ENCODE measurements at places on chromosomes 7 and 10. TPM values are rescaled to one million over a fixed set of nuclear protein-coding genes. Genes with fewer than 3 reads are reported as not detected.
A peak's percentile ranks its signal among the peaks of the same experiment; 100 is the strongest.

DNA sequence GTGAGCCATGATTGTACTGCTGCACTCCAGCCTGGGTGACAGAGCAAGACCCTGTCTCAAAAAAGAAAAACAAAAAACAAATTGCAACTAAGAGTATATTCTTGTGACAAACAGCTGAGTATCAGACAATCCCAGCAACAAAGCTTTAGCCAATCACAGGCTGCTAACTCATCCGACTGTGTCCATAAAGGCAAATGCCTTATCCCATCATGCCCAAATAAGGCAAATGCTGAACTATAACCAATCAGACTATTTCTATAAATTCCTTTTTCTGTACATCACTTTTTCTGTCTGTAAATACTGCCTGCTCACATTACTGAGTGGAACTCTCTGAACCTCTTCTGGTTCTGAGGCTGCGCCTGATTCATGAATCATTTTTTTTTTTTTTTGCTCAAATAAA lies 37.5 kb upstream of the TAC1 start:
- no peak overlapping the region for H3K27ac ChIP-seq
- H3K4me1 ChIP-seq = no peaks in the 10 kb centered on the region
- H3K36me3 ChIP-seq = no peaks in the 10 kb centered on the region
- no peaks in the 10 kb centered on the region for H3K27me3 ChIP-seq
- no peak overlapping the region for H3K4me3 ChIP-seq
- DNase-seq = no peak

DNA sequence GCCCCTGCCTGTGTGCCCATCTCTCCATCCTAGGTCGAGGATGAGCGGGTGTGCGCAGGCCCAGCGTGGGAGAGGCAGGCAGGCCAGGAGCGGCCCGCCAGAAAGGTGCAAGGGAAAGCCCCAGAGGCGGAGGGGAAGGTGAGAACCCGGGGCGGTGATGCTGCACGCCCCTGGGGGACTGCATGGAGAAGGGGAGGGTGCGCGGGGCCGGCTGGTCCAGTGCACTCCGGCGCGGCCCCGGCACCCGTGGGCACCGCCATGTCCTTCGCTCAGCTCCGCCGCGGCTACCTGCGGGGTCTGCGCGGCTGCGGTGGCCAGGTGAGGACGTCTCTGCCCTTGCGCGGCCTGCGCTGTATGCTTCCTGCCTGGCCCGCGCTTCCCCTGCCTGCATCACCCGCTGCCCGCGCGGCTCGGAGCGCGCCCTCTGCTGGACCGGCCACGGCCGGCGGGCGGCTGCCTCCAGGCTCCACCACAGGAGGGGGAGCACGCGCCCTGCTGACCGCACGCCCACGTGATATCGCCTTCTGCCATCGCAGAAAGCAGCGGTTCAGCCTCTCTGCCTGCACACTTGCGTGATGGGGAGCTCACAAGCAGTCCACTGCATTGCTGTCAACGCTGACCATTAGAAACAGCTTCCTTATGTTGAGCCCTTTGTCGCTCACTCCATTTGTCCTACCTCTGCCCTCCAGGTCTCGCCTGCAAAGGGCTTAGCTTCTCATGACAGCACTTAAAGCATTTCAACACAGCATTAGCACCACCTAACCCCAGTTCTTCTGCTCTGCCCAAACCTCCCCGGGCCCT lies 73.9 kb downstream of the CXCL12 start:
- peak; percentile 21 for DNase-seq
- no peaks in the 10 kb centered on the region for H3K36me3 ChIP-seq
- H3K4me1 ChIP-seq = no peaks in the 10 kb centered on the region
- no peak overlapping the region for H3K27ac ChIP-seq

DNA sequence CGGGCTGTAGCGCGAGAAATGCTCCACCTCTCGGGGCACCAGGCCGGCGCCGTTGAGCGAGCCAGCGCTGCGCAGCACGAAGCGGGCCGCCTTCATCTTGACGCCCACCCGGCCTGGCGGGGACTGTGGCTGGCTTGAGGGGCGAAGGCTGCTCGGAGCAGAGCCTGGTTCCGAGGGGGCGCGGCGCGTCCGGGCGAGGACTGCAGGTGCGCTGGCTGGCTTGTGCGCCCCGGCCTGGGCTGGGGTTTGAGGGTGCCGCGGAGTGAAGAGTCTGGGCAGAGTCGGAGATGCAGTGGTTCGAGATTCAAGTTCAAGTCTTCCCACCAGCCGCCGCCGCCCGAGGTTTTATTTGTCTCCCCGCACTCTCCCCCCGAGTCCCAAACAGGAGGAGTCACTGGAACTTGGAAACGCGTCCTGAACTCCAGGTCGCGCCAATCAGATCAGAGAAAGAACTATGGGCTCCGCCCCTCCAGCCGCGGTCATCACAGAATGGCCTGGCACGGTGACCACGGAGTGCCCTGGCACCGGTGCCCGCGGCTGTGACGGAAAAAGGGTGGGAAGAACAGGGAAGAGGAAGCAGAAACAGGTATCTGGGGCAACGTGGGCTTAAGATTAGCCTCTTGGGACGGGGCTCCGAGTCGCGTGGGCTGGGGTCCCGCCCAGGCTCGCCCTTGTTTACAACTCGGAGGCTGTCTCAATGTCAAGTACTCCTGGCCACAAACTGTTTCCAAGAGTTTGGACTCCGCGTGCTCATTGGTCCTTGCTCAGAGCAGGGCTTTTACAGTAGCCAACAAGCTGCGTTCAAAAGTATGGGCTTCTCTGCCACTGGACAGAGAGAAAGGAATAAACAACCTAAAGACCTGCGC lies at the start of gene PDK4:
PDK4 (minus strand) TSS at position 319 of the 866 bp plus-strand sequence; CDS start at position 96, 223 bp downstream.
- no peak within 1 kb of the TSS for H3K27ac ChIP-seq
- peak; percentile 73 for DNase-seq
- H3K36me3 ChIP-seq = no peaks in the 10 kb centered on the region
- peak within 1 kb of the TSS; percentile 80 for H3K4me3 ChIP-seq

GRCh38 chr7:97733276-97734161 lies 1.6 kb downstream of the TAC1 start:
- DNase-seq = no peak
- H3K27ac ChIP-seq = no peak overlapping the region
- H3K4me1 ChIP-seq = no peaks in the 10 kb centered on the region

GRCh38 chr10:28925121-28925663 lies 247.9 kb downstream of the BAMBI start:
- no peaks in the 10 kb centered on the region for H3K27me3 ChIP-seq
- DNase-seq = no peak
- H3K4me1 ChIP-seq = peaks cover 8% of the 10 kb centered on the region
- H3K36me3 ChIP-seq = no peaks in the 10 kb centered on the region

DNA sequence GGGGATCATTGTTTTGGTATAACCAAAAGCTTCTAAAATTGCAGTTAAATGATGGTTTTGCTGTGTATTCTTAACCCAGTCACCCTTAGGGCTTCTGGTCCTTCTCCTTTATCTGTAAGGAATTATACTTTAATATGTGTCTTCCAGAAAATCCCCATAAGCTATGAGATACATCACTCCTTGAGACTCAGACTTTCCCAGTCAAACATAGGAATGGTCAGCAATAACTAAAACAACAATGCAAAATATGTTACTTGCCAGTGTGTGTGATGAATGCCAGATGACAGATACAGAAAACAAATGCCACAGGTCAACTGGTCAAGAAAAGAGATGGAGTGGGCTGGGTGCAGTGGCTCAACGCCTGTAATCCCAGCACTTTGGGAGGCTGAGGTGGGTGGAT lies 10.1 kb downstream of the ADD3 start:
- H3K4me3 ChIP-seq = no peak overlapping the region
- peaks cover 9% of the 10 kb centered on the region for H3K4me1 ChIP-seq
- H3K27ac ChIP-seq = no peak overlapping the region
- H3K36me3 ChIP-seq = no peaks in the 10 kb centered on the region
- no peak for DNase-seq

- DNase-seq = peak; percentile 82
- peak overlapping the region; percentile 46 for H3K27ac ChIP-seq
- no peak overlapping the region for H3K4me3 ChIP-seq
- no peaks in the 10 kb centered on the region for H3K27me3 ChIP-seq
- peaks cover 29% of the 10 kb centered on the region for H3K36me3 ChIP-seq
Observed at GRCh38 chr7:16708980-16709379, 44.6 kb upstream of the TSPAN13 start.

DNA sequence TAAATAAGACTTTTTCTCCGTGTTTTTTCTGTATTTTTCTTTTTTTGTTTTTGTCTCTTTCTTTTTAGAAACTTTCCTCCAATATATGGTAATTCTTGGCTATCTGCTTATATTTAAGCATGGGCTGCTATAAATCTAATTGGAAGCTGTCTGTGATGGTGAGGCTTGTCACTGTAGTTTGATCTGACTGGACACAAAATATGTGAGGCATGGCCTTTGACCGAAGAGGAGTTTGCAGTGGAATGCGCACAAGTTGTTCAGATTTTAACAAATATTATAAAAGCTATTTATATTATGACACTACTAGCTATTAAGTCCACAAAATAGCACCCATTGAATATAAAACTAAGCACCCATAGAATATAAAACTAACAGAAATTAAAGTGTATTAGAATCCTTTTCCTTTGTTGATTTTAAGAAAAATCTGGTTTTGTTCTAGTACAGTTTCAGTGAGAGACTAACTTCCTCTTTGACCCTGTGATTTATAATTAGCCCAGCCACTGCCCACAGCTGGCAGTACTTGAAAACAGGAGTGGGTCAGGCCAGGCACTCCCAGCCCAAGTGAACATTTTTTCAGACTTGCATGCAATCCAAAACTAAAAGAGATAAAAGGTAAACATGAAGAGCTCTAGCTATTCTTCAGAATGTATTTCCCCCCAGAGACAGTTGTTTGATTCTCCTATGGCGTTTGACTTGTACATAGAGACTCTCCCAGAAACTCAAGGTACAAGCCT lies 69.9 kb upstream of the FGL2 start:
- no peak overlapping the region for H3K27ac ChIP-seq
- H3K27me3 ChIP-seq = no peaks in the 10 kb centered on the region
- no peak overlapping the region for H3K4me3 ChIP-seq
- no peaks in the 10 kb centered on the region for H3K36me3 ChIP-seq
- DNase-seq = no peak

DNA sequence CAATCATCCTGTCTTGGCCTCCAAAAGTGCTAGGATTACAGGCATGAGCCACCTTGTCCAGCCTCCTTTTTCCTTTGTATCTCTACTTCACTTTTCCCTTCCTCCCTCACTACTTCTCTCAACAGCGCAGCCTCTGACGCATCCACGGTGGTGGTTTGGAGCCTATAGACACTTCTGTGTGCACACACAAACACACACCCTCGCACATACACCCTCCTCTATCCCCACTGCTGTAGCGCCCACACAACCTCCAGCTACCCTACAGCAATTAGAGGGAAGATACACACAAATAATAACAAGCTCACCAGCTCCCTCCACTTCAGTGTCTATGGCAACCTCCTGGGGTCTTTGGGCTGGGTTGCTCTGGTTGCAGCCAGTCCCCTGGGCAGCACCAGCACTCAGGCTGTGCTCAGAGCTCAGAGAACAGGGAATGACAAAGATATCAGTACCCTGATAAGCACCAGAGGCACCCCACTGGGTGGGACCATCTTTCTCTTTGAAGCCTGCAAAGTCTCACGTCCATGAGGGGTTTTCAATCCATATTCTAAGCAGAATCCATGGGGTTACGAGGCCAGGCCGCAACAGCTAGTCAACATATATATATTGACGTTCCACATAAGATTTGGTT lies 3.3 kb upstream of the CAMK2G start:
- DNase-seq = no peak
- H3K4me1 ChIP-seq = peaks cover 51% of the 10 kb centered on the region
- H3K36me3 ChIP-seq = peaks cover 2% of the 10 kb centered on the region
- peak overlapping the region; percentile 23 for H3K27ac ChIP-seq

DNA sequence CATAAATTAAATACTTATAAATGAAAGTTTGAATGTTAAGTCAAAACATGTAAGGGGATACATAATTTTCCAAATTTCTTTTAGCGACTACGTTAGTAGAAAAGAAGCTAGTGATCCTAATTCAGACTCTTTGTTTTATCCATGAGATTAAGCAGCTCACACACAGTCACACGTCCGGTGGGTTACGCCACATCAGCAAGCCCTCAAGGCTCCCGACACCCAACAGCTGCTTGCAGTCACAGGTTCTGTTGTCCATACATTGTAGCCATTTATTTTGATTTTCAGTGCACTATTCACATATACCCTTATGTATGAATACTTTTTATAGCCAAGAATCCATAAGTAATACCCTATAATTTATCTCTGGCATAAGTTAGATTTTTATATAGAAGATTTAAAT lies 39.5 kb downstream of the XRCC2 start:
- no peak overlapping the region for H3K27ac ChIP-seq
- no peaks in the 10 kb centered on the region for H3K4me1 ChIP-seq
- no peak for DNase-seq
- no peak overlapping the region for H3K4me3 ChIP-seq
- H3K27me3 ChIP-seq = no peaks in the 10 kb centered on the region

DNA sequence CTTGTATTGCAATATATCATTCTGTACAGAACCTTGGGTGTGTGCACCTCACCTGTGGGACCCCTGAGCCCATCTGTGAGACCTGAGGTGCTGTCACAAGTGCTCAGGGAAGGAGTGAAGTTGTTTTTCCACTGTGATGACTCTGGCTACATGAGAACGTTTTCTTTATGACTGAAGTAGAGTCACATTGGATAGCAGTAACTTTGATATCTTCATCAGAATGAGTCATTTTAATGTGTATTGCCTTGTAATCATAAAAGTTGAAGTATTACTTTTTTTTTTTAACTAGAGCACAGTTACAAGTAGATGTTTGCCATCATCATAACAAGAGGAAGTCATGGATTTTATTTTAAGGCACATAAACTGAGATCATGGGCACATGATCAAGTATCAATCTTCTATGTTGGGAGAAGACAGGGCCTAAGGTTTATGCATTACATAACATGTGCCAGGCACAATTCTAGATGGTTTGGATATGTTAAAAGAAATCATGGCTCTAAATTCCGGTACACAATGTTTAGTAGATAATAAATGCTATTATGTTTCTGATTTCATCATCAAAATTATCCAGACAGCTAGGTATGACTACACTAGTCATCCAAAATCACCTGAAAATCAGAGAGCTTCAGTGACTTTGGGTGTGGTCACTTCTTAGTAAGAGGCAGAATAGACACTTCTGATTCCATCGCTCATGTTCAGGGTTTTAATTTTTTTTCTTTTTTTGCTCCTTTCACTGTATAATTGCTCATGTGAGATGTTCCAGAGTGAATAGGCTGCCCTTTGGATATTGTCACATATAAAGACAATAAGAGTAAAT lies 82.7 kb upstream of the KLF6 start:
- H3K36me3 ChIP-seq = no peaks in the 10 kb centered on the region
- peaks cover 18% of the 10 kb centered on the region for H3K4me1 ChIP-seq
- H3K27ac ChIP-seq = peak overlapping the region; percentile 47

ANKRD22 gene
- total RNA-seq = 6.2 TPM

TRPV5 gene
- total RNA-seq = not detected

CDC14C gene
- not detected for total RNA-seq

COL26A1 gene
- not detected for total RNA-seq

FAM20C gene
- 87.9 TPM for total RNA-seq
